Right renal pelvis (tissue), 4 donors: ENCODE measurements at places on chromosomes 7 and 10.

DNA sequence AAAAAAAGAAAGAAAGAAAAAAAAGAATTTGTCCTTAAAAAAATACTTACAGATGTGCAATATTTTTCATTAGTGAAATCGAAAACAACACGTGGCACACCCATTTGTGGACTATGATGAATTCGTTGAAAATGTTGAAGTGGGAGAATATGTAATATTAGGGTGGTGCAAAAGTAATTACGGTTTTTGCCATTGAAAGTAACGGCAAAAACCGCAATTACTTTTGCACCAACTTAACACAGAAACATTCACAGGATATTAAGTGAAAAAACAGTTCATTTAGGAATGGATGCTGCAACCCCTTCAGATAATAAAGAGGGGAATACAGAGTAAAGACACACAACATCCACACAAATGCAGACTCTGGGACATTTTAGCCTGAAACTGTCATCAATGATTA, 96.0 kb downstream of the CALN1 start:
- DNase-seq, result no peak

DNA sequence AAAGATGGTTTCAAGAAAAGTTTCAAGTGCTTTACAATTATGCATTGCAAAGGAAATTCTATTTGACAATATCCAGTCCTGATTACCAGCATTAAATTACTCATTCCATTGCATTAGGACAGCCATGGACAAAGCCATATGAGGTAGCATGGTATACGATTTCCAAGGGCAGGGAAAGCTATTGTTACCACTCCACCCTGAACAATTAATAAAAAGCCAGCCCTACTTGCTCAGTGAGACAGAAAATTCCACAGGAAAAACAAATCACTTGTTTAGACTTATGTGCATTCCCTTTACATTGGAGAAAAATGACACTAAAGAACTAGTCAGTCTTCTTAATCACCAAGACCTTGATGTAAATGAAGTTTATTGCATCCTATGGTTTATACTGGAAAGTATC, 5.6 kb downstream of the CD36 start:
- no peak for DNase-seq

DNA sequence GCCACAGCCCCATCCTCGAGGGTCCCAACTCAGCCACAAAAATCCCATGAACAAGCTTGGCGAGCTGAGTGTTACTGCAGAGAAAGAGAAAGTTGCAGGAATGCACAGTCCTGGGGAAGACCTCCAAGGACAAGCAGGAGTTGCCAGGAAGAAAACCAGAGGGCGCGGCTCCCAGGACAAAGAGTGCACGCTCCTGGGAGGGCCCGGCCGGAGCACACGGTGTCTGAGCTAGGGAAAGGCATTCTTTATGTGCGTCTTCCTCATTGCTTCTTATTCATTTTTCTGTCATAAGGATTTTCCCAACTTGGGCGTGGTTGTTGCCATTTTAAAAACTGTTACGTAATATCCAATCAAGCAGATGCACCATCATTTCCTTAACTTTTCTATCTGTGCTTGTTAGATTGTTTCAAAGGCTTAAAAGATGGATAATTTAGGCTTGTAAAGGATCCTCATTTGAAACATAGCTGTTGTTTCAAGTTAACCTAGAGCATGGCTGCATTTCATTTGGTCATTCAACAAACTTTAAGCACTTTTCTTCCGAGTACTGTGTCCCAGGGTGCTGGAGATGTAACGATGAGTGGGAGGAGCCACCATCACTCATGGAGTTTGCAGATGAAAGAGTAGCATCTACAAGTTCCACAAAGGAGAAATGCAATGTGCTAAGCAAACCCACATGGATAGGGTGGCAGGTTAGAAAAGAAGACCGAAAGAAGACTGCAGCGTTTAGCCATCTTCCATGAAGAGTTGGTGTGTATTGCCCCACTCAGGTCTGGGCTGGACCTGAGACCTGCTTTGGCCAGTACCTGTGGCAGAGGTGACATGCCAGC, 5.6 kb upstream of the CNPY1 start:
- no peak for DNase-seq

- peak; percentile 83 for DNase-seq
Measured at GRCh38 chr7:129948877-129949291, 3.9 kb downstream of the UBE2H start.
